ENCODE measurements at places on chromosomes 4 and X.

GRCh38 chrX:140525448-140525847 is 20.6 kb upstream of the SOX3 start:
- DNase-seq = no peak

- no peak for DNase-seq
Measured at GRCh38 chrX:130909469-130910136, 6.6 kb upstream of the ENOX2 start.

GRCh38 chrX:48470110-48470832 is at the start of gene SLC38A5:
Gene SLC38A5 (minus strand): TSS chrX:48470260. CDS start chrX:48467924, 2,336 bp downstream.
- DNase-seq = no peak

- DNase-seq = no peak
Measured at GRCh38 chrX:29496636-29497180, 718.7 kb upstream of the MAGEB2 start.

- peak; percentile 12 for DNase-seq
Measured at GRCh38 chrX:65601126-65601525, 66.3 kb upstream of the MSN start.

DNA sequence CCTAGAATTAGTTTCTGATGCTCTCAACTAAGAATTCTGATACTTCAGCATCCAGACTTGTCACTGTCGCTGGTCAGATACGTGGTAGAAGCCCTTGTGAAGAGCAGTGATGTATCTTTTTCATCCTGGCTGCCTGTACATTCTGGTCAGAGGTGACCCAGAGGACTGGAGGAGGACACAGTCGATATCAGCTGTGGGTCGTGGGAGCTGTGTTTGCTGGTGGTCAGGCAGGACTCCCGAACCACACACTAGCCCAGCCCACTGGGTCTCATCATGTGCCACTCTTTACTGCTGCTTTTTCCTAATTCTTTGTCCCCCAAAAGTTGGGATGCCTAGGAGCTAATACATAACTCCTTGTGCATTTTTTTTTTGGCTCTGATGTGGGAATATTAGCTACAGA is 6.5 kb downstream of the DCUN1D4 start:
- no peak for DNase-seq

GRCh38 chr4:120052856-120053255 is 13.8 kb downstream of the MAD2L1 start:
- no peak for DNase-seq

GRCh38 chrX:41538707-41539106 is 91.6 kb downstream of the NYX start:
- DNase-seq = no peak

DNA sequence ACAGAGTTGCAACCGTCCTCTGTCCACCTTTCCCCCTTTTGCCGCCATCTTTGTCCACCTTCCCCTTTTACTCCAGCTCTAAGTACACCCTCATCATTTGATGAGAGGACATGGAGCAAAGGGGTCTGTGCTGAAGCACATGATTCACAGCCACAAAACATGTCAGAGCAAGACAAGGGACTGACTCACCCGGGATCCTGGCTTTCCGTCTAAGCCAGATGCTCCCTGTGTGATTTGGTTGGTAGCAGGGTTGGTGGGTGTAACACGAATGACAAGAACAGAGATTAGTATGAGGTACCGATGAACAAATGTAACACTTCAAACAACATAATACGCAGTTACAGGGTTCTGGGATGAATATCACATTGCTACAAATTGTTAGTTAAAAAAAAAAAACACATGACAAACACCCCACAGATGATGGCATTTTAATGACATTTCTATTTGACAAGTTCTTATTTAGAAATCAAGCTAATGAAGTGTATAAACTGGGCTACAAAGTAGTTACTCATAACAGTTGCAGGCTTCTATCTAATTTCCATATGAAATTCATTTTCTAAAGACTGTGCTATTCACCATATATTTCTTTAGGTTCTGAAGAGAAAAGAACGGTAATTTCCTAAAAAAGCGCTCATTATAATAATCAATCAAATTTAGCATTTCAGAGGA is 71.4 kb upstream of the ETNPPL start:
- DNase-seq = no peak

DNA sequence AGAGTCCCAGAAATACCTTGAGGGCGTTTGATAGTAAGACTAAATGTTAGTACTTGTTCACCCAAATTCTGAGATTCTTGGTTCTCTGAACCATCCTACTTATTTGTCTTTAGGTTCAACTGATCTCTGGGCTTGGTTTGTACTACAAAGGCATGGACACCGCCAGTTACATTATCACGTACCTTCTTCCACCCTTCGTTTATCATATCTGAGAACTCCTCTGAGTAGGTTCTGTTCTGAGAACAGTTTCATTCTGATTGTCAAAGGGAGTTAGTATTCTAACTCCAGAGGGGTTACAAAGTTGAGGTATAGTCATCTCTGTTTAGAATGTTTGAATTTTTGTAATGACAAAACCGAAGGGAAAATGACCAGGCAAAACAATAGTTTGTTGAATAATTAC is 19.3 kb downstream of the ZFX start:
- no peak for DNase-seq

DNA sequence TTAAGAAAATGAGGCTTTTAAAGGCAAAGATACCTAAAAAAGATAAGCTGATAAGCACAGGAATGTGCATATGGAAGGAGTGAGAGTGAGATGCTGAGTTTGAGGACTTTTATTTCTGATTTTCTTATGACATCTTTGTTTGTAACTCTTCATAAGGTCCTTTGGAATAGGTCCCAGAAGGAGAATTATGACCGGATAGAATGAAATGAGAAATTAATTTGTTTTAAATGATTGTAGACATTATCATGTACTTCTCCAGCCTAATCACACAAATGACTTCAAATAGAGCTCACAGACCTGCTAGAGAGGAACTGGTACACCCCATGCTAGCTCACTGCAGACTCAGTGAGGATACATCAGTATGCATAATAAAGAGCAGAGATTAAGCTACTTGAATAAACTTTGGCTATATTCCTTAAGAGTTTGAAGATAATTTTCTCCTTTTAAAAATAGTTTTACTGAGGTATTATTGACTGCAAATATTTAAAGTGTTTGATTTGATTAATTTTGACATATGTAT is 5.6 kb downstream of the GK2 start:
- DNase-seq = no peak

- no peak for DNase-seq
Measured at GRCh38 chrX:1072637-1073377, 139.6 kb downstream of the CRLF2 start.

GRCh38 chr4:120858776-120859175 is 63.8 kb downstream of the PRDM5 start:
- DNase-seq = no peak

- no peak for DNase-seq
Measured at GRCh38 chr4:139622901-139623381, 42.7 kb upstream of the MGST2 start.

- DNase-seq = no peak
Measured at GRCh38 chr4:27008679-27009078, 148.0 kb downstream of the STIM2 start.

DNA sequence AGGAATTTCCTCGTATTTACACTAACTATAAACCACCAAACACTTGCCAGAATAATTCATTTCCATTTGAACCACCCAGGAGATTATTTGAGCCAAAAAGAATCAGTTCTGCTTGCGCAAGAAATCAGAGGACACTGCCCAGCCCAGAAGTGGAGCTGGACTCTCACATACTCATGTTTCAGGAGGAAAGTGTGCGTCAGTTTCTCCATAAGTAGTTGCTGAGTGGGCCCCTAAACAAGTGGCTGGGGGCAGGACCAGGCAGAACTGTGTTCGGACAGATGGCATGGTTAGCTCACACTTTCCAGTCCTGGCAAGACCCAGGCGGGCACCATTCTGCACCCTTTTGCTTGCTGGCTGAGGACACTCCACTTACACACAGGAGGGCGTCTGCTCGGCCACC is 38.8 kb downstream of the BTC start:
- DNase-seq = no peak

- DNase-seq = no peak
Measured at GRCh38 chrX:122418758-122419157, 765.3 kb upstream of the GRIA3 start.

DNA sequence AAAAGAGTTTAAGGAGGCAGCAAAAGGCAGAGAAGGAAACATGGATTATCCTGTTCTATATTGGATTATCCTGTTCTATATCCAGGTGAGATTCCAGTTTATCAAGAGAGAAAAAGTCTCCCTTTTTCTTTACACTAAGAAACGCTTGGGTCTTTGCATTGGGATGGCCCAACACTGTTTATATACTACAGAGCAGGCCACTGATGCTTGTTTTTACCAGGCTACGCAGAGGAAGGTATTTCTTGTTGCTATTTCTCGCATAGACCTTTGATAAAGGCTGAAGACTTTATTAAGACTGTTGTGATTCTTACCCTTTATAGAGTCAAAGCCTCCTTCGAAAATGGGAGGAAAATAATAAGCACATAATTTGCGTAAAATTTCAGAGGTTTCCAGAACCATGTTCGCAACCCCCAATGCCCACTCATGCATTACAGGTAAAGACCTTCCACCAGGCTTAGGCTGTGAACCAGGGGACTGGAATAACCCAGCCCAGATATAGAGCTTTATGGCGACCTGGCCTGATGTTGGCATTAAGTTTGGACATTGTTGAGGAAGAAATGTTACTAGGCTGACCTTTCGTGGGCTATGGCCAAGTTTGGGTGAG is 218.3 kb downstream of the PTTG2 start:
- no peak for DNase-seq

DNA sequence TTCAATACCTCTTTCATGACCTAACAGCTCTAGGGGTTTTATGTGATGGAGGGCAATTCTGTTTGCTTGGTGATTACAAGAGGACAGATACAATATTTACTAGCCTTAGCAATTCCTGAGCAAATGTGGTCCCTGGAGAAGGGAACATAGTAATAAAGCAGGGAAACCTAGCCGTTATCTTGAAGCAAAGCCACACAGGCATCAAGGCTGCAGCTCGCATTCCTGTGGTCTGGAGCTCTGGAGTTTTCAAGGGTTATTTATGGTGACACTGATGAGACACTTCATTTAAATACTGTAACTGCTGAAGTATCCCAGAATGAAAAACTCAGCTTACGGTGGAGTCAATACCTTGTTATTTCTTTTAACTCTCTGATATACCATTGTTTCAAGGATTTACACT is 66.8 kb downstream of the AFF2 start:
- DNase-seq = no peak

GRCh38 chrX:147912093-147912801 is 528 bp downstream of the FMR1 start:
- peak; percentile 18 for DNase-seq

GRCh38 chr4:3529363-3529762 is 2.9 kb downstream of the LRPAP1 start:
- DNase-seq = no peak

- no peak for DNase-seq
Measured at GRCh38 chrX:18172970-18173369, 47.7 kb downstream of the BEND2 start.

DNA sequence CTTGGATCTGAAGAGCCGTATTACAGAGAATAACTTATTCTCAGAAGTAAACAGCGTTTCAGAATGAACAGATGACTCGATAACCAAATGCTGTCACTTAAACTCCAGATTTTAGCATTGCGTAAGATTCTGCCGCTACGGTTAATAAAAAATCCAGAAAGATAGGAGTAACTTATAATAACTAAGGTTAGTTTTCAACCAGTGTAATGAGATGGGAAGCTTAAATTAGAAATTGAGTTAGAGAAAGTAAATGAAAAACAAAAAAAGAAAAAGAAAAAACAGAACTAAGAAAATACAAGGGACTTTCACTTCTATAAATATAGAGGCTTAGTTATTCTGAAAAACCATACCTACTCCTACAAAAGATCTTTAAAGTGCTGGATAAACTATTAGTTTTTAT is 13.1 kb upstream of the PARM1 start:
- DNase-seq = no peak

All from stimulated activated CD4-positive, alpha-beta T cell treated with anti-CD3 and anti-CD28 coated beads, Interleukin-4, amount 100 ng/mL, for 24 hours (primary cell).